Purkinje cell (primary cell): ENCODE measurements at places on chromosomes 3 and 15. TPM values are rescaled to one million over a fixed set of nuclear protein-coding genes. Genes with fewer than 3 reads are reported as not detected.

Gene TRH
- polyA plus RNA-seq: 0.40 TPM in 1 of 2 replicates, not detected in the other

Gene JMJD7
- 6.6 and 12.8 TPM in 2 replicates for polyA plus RNA-seq

Gene KIF7
- 0.25 and 0.85 TPM in 2 replicates for polyA plus RNA-seq

Gene CDHR4
- not detected in 2 replicates for polyA plus RNA-seq

Gene NRROS
- not detected in 2 replicates for polyA plus RNA-seq

Gene PAK2
- polyA plus RNA-seq: 9.3 and 10.5 TPM in 2 replicates

Gene KLHL40
- polyA plus RNA-seq: not detected in 2 replicates

Gene LRRC28
- 16.1 and 31.0 TPM in 2 replicates for polyA plus RNA-seq

Gene TKT
- polyA plus RNA-seq: 23.5 and 26.7 TPM in 2 replicates

Gene TAGLN3
- polyA plus RNA-seq: 15.0 and 181 TPM in 2 replicates

Gene CAPN3
- polyA plus RNA-seq: 1.1 and 1.5 TPM in 2 replicates

Gene ATP13A5
- not detected in 2 replicates for polyA plus RNA-seq

Gene EXD1
- 0.78 TPM in 1 of 2 replicates, not detected in the other for polyA plus RNA-seq

Gene ZMYND10
- polyA plus RNA-seq: not detected in 2 replicates

Gene NEK4
- 3.9 and 8.5 TPM in 2 replicates for polyA plus RNA-seq
